A673 (cell line): ENCODE measurements at places on chromosomes 13 and 19. TPM values are rescaled to one million over a fixed set of nuclear protein-coding genes. Genes with fewer than 3 reads are reported as not detected.

DNA sequence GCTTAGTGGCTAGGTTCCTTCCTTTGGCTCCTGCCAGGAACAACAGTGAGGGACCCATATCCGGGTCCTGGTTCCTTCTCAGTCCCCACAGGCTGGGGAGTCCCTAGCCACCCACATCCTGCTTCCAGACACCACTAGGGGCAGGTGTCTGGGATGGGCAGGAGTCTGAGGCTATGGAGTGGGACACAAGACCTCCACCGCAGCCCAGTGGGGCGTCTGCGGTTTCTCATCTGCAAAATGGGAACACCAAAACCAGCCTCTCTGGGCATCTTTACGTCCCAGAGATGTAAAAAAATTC, 879 bp upstream of the FCGBP start:
- H3K4me1 ChIP-seq = peaks cover 23% of the 10 kb centered on the region
- H3K27ac ChIP-seq = no peak overlapping the region
- no peak overlapping the region for H3K4me3 ChIP-seq
- DNase-seq = no peak

- H3K27me3 ChIP-seq = no peaks in the 10 kb centered on the region
- H3K27ac ChIP-seq = no peak overlapping the region
Measured at GRCh38 chr13:19382111-19382510, 179.2 kb downstream of the TPTE2 start.

DNA sequence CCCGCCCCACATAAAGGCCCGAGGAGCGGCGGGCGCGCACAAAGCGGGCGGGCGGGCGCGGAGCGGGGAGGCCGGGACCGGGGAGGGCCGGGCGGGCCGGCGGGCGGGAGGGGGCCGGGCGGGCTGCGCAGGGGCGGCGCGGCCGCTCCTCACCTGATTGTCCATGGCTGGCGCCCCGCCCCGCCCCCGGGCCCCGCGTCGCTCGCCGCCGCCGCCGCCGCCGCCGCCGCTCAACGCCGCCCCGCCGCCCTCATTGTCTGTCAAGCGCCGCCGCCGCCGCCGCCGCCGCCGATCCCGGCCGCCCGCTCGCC, 200 bp downstream of the MLLT1 start:
- H3K27me3 ChIP-seq = no peaks in the 10 kb centered on the region
- H3K27ac ChIP-seq = peak overlapping the region; percentile 90
- peaks cover 12% of the 10 kb centered on the region for H3K4me1 ChIP-seq
- peak overlapping the region; percentile 99 for H3K4me3 ChIP-seq

- H3K4me3 ChIP-seq = no peak overlapping the region
- DNase-seq = no peak
- H3K4me1 ChIP-seq = no peaks in the 10 kb centered on the region
- H3K36me3 ChIP-seq = no peaks in the 10 kb centered on the region
Measured at GRCh38 chr13:72120632-72121031, 253.6 kb upstream of the DACH1 start.

The BRME1 gene
- total RNA-seq = 3.2 and 4.0 TPM in 2 replicates

DNA sequence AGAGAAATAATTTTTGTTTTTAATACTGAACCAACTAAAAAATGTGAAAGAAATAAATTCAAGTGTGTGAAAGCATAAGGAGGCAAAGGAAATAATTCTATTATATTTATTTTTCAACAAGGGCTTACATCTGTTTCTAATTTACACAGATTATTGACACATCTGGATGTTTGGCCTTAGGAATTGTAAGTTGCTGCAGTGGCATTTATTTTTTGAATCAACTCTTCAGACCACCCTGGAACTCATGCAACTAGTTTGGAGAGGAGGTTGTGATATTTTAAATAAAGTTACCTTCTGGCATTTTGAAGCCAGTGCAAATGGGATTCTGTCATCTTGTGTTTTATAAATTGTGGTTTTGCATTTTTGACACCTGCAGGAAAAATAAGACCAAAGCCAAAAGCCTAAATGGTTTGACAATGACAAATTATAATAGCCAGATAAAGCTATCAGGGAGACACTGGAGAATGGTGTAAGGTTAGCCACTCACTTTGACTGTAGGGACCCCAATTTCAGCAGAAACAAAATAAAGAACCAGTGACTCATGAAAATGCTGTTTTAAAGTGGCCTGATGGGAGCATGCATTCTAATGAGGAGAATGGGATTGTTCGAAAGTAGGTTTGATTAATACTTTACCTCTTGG, 192.9 kb downstream of the KLF5 start:
- H3K36me3 ChIP-seq = no peaks in the 10 kb centered on the region
- H3K4me1 ChIP-seq = no peaks in the 10 kb centered on the region
- DNase-seq = no peak
- no peak overlapping the region for H3K27ac ChIP-seq
- H3K4me3 ChIP-seq = no peak overlapping the region
- H3K27me3 ChIP-seq = no peaks in the 10 kb centered on the region

The NRTN gene
- total RNA-seq = 1.6 and 3.9 TPM in 2 replicates

DNA sequence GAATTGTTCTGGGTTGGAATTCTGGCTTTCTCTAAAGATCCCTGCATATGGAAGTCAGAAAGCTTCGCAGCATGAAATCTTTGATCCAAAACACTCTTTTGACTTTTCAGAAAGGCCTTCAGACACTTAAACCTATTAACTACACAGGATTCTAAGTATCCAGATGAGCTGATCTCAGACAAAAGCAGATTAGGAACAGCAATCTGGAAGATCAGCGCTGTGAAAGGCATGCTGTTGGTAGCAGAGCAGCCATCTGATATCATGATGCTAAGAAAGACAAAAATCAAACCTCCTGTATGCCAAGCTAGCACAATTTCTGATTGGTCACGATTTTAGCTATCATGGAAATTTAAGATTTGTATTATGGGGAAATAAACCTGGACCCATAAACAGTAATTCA, 589.9 kb downstream of the GPC5 start:
- no peak for DNase-seq
- H3K4me1 ChIP-seq = no peaks in the 10 kb centered on the region
- H3K27ac ChIP-seq = no peak overlapping the region

DNA sequence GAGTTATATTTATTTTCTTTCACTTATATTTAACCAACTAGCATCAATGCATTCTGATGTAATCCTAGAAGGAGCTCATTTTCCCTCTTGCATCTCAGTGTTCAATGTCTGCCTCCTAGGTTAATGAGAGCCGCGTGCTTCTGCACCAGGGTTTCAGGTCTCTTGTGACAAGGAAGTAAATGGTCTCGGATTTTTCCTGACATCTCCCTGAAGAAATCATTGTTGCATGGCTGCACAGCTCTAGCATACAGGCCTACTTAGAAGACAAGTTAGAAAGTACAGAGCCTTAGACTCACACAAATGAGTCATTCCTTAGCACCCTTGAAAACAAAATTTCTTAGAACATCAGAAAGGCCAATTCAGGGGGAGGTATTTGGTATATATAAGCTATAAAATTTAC, 57.2 kb upstream of the KLF12 start:
- no peak overlapping the region for H3K4me3 ChIP-seq
- no peaks in the 10 kb centered on the region for H3K36me3 ChIP-seq
- no peaks in the 10 kb centered on the region for H3K27me3 ChIP-seq

DNA sequence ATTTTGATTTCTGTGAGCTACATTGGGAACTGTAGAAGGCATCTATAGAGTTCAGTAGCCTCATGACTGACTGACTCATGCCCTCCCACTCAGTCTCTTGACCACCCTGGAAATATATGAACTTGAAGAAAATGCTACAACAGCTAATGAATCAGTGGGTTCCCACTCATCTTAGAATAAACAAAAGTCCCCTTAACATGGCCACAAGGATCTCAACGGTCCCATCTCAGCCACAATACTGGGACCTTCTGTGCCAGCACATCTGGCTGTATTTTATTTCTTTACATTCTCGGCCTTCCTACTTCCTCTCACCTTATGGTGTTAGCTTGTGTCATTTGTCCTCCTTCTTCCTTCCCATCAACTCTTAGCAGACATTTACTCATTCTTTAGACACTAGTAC, 619.8 kb downstream of the DCT start:
- H3K36me3 ChIP-seq = no peaks in the 10 kb centered on the region
- peaks cover 10% of the 10 kb centered on the region for H3K4me1 ChIP-seq
- no peak overlapping the region for H3K27ac ChIP-seq
- H3K4me3 ChIP-seq = no peak overlapping the region
- H3K27me3 ChIP-seq = no peaks in the 10 kb centered on the region
- DNase-seq = no peak

DNA sequence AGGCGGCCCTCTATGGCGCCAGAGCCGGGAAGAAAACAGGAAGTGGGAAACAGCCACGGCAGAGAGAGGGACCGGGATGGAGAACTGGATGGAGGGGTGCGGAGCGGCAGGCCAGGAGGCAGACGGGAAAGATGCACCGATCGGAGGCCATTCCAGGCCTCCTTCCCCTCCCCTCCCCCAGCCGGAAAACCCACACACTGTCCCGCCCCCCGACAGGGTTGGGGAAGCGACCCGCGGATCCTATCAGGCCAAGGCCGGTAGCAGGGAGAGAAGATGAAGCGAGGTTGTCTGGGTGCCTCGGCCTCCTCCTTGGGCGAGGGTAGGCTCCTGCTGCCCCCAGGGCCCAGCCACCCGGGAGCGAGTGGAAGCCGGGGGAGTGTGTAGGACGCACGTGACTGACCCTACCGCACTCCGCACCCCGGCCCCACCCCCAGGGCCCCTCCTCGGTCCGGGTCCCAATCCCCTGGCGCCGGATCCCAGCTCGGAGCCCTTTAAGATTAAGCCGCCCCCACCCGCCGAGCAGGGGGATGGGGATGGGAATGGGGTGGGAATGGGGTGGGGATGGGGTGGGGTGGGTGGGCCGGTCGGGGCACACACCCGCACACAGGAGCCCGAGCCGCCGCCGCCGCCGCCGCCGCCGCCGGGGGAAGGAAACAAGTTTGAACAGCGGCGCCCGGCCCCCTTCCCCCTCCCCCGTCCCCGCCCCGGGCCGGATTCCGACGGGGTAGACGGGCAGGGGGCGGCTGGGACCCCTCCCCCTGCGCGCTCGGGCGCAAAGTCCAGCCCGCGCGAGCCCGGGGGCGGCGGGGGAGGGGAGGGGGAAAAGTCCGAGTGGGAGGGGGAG, 1.5 kb downstream of the ERF start:
- H3K4me3 ChIP-seq = peak overlapping the region; percentile 91
- H3K27ac ChIP-seq = peak overlapping the region; percentile 95
- DNase-seq = peak; percentile 83
- peaks cover 47% of the 10 kb centered on the region for H3K4me1 ChIP-seq
- no peaks in the 10 kb centered on the region for H3K27me3 ChIP-seq

DNA sequence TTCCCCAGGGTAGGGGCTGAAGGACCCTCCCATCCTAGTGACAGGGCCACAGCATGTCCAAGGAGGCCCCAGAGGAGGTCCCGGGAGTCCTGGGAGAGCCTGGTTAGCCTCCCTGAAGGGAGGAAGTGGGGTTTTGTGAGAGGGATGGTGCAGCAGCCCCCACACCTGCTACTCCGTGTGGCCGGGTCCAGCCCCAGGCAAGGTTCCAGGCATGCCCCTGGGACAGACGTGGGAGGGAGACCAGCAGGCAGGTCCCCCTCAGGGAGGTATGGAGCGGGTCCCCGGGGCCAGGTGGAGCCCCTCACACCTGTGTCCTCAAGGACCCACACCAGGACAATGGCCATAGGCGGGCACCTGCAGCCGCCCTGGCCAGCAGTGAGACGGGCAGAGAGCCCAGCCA, 1.9 kb upstream of the F7 start:
- no peaks in the 10 kb centered on the region for H3K4me1 ChIP-seq
- no peak for DNase-seq
- no peaks in the 10 kb centered on the region for H3K36me3 ChIP-seq
- H3K27ac ChIP-seq = no peak overlapping the region

- peaks cover 28% of the 10 kb centered on the region for H3K4me1 ChIP-seq
- H3K27me3 ChIP-seq = no peaks in the 10 kb centered on the region
- H3K4me3 ChIP-seq = no peak overlapping the region
- H3K27ac ChIP-seq = no peak overlapping the region
- H3K36me3 ChIP-seq = no peaks in the 10 kb centered on the region
- no peak for DNase-seq
Measured at GRCh38 chr19:29945433-29945832, 3.4 kb downstream of the URI1 start.

DNA sequence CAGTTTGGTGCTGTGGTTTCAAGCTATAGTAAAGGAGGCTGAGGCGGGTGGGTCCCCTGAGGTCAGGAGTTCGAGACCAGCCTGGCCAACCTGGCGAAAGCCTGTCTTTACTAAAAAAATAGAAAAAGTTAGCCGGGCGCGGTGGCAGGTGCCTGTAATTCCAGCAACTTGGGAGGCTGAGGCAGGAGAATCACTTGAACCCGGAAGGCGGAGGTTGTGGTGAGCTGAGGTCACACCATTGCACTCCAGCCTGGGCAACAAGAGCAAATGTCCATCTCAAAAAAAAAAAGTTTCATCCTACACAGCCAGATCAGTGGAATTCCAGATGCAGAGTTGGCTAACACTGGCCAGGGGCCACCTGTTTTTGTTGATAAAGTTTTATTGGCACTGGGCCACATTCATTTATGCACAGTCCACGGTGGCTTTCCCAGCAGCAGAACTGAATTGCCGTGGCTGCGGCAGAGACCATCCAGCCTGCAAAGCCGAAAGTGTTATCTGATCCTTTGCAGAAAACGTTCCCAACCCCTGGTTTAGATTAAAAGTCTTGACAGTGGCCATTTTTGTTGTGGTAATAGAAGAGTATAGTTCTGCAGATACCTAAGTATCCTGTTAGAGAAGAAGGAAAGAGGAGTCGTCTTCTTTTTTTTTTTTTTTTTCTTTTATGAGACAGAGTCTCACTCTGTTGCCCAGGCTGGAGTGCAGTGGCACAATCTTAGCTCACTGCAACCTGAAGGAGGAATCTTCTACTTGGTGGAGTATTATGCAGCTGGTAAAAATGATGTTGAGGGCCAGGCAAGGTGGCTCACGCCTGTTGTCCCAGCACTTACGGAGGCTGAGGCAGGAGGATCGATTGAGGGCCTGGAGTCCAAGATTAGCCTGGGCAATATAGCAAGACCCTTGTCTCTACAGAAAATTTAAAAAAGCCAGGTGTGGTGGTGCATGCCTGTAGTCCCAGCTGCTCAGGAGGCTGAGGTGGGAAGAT, 8.7 kb downstream of the NCLN start:
- no peaks in the 10 kb centered on the region for H3K4me1 ChIP-seq
- H3K27me3 ChIP-seq = no peaks in the 10 kb centered on the region
- no peak overlapping the region for H3K27ac ChIP-seq
- H3K4me3 ChIP-seq = no peak overlapping the region

GRCh38 chr19:30221176-30221575, 151.0 kb upstream of the ZNF536 start:
- no peak overlapping the region for H3K27ac ChIP-seq
- no peak overlapping the region for H3K4me3 ChIP-seq
- H3K36me3 ChIP-seq = no peaks in the 10 kb centered on the region
